ENCODE measurements at places on chromosomes 3 and 15. TPM values are rescaled to one million over a fixed set of nuclear protein-coding genes. Genes with fewer than 3 reads are reported as not detected.

The PLA2G4F gene
- total RNA-seq = not detected

The DLL4 gene
- 72.7 TPM for total RNA-seq

The DIS3L gene
- total RNA-seq = 23.5 TPM

The ADGRG7 gene
- not detected for total RNA-seq

The PPARG gene
- total RNA-seq = 6.0 TPM

The CLRN1 gene
- total RNA-seq = not detected

The PTH1R gene
- not detected for total RNA-seq

The ITPKA gene
- 0.36 TPM for total RNA-seq

The ROBO1 gene
- 20.9 TPM for total RNA-seq

The ZIC4 gene
- total RNA-seq = not detected

The MAP6D1 gene
- 1.9 TPM for total RNA-seq

The ZPLD1 gene
- not detected for total RNA-seq

The BTLA gene
- not detected for total RNA-seq

The MINAR1 gene
- 1.1 TPM for total RNA-seq

The HACD3 gene
- total RNA-seq = 98.8 TPM

The ZFYVE19 gene
- total RNA-seq = 18.5 TPM

The XCR1 gene
- total RNA-seq = not detected

Measured in thoracic aorta endothelial cell (primary cell).